ENCODE measurements at places on chromosomes 2 and 18.

GRCh38 chr2:75241696-75242095 is 42.4 kb upstream of the TACR1 start:
- DNase-seq: no peak

- no peak for DNase-seq
Measured at GRCh38 chr2:18180031-18180610, 301.7 kb downstream of the KCNS3 start.

DNA sequence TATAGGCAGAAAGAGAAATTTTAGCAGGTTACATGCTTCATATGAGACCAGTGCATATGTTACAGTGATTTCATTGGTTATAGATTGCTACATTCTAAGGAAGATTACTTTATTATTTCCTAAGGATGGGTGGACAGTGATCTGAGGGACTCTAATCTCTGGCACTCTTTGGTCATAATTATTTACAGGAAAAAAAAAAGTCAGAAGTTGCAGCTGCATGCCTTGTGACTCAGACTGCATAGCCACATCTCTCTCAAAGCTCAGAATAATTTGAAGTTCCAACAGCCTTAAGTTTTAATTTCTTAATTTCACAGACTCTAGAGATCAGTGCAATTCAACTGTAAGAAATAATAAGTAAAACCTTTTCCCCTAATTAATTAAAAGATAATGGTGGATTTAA is 27.1 kb upstream of the BARD1 start:
- DNase-seq: no peak

DNA sequence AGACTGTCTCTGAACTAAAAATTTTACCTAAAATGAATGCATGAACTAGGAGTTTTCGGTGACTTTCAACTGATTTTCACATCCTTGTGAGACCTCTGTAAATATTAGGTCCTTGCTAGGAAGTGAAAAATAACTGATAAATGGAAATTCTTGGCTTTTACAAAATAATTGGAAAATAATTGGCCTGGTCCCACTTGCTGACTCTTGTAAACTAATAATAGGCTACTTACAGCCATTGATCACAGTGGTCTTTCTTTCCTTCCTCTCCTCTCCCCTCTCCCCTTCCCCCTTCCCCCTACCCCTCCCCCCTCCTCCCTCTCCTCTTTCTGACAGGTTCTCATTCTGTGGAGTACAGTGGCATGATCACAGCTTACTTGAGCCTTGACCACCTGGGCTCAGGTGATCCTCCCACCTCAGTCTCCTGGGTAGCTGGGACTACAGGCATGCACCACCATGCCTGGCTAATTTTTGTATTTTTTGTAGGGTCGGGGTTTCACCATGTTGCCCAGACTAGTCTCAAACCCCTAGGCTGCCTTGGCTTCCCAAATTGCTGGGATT is 38.3 kb downstream of the UGP2 start:
- DNase-seq: no peak

- no peak for DNase-seq
Measured at GRCh38 chr2:71646028-71646427, 192.7 kb downstream of the DYSF start.

DNA sequence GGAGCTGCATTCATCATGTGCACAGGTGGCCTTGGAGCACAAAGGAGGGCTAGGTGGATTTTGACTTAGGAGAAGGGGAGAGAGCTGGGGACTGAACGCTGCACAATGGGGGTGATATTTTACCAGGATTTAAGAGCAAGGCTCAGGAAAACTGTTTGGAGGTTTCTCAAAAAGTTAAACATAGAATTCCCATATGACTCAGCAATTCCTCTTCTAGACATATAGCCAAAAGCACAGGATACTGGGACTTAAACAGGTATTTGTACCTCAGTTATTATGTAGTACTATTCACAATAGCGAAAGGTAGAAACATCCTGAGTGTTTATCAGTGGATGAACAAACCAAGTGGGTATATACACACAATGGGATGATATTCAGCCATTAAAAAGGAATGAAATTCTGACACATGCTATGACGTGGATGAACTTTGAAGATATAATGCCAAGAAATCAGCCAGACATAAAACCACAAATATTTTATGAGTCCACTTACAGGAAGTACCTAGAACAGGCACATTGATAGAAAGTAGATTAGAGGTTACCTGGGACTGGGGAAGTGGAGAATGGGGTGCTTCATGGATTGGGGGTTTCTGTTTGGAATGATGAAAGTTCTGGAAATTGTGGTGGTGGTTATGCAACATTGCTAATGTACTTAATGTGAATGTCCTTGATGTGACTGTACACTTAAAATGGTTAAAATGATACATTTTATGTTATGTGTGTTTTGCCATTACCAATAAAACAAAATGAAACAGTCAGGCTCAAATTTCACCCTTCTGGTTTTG is 216.9 kb downstream of the HAUS1 start:
- no peak for DNase-seq

GRCh38 chr2:226649201-226649600 is 150.4 kb downstream of the IRS1 start:
- no peak for DNase-seq

DNA sequence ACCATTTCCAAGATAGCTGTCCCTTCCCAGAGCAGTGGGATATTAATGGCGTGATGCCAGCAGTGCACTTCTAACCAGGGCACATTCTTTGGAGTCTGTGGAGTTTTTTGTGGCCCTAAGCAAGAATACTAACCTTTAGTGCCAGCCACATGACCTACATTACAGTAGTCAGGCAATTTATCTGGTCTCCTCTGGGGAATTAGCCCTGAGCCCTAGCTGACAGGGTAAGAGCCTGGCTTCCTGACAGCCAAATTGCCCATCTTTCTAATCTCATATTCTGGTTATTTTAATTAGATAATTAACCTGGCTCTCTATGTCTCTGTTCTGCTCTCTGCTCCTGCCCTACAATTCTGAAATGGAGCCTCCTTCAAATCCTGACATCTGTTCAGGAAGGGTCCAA is 5.2 kb downstream of the PFN4 start:
- DNase-seq: no peak

DNA sequence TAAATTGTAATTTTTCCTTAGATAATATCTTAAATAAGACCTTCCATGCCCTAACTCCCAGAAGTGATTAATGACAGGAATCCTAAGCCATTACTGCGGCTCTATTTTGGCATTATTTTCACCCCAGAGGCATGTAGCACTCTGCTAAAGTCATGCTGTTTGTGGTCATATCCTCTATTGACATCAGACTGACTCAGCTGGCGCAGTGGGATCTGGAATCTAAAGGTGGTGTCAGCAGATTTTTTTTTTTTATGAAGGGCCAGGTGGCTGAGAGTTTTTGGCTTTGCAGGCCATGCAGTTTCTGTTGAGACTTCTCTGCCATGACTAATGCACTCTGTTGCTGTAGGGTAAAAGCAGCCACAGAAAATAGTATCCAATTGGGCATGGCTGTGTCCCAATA is 64.1 kb upstream of the ACVR1C start:
- DNase-seq: no peak

- DNase-seq: no peak
Measured at GRCh38 chr2:120579916-120580685, 155.6 kb upstream of the GLI2 start.

DNA sequence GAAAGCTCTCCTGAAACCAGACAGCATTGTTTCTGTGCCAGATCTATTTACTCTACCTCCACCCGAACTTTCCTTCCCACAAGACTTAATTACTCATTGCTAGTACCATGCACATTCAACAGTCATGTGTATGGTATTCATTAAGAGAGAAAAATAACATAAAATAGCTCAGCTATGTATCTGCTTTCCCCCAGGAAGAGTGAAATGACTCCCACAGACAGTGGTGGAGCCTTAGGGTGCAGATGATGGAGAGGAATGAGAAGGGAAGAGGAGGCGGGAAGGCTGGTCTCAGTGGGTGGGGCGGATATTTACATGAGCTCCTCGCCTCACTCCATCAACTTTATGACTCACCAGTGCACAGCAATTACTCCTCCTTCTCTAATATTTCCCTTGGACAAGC is 724.5 kb downstream of the EPHA4 start:
- DNase-seq: no peak

GRCh38 chr2:26466662-26467310 is 11.1 kb downstream of the OTOF start:
- DNase-seq: no peak

- DNase-seq: no peak
Measured at GRCh38 chr2:80592106-80592505, 287.6 kb upstream of the LRRTM1 start.

- no peak for DNase-seq
Measured at GRCh38 chr2:207397917-207398655, 131.7 kb upstream of the CREB1 start.

DNA sequence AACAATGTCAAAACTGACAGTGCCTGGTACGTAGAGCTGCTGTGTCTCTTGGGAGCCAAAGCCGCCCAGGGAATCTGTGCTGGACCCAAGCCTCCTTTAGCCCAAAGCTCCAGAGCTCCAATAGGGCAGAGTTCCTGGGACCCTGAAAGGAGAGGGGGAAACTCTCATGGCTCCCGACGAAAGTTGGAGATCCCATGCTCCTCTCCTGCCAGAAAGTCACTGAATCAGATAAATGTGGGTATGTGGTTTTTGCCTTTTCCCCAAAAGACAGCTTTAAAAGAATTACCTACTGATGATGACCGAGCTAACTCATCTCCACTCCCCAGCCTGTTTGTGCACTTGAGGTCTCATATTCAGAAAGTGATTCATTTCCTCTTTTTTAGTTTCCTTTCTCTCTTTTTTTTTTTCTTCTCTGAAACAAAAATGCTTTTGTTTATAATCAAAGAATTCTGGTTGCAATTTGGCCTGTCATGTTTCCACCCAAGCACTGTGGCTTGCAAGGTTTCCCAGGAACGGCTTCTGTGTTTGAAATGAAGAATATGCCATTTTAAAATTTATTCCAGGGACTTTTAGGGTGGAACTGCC is 14.1 kb upstream of the PMAIP1 start:
- no peak for DNase-seq

GRCh38 chr2:219086196-219086595 is 25.5 kb upstream of the IHH start:
- DNase-seq: no peak

- no peak for DNase-seq
Measured at GRCh38 chr2:176468457-176469113, 199.3 kb downstream of the MTX2 start.

GRCh38 chr18:79971211-79971952 is 6.9 kb downstream of the HSBP1L1 start:
- no peak for DNase-seq

DNA sequence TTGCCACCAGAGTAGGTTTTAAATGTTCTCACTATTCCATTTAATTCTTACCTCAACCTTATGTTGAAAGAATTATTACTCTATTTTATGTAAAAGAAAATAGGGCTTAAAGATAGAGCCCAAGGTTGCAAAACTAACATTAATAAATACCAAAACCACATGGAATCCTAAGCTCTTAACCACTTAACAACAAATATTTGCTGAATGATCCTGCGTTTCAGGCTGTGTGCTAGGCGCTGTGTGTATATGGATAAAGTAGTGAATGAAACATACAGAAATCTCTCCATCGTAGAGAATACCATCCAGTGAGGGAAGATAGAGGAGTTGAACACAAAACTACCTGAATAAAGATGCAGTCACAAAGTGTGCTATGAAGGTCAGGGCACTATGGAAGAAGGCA is 485.1 kb downstream of the THSD7B start:
- DNase-seq: no peak

- DNase-seq: no peak
Measured at GRCh38 chr2:174699993-174700766, 64.1 kb downstream of the CHRNA1 start.

- no peak for DNase-seq
Measured at GRCh38 chr2:216838151-216838550, 21.7 kb downstream of the TNP1 start.
